T-cell (primary cell): ENCODE measurements at places on chromosomes 2 and 18. TPM values are rescaled to one million over a fixed set of nuclear protein-coding genes. Genes with fewer than 3 reads are reported as not detected.

DNA sequence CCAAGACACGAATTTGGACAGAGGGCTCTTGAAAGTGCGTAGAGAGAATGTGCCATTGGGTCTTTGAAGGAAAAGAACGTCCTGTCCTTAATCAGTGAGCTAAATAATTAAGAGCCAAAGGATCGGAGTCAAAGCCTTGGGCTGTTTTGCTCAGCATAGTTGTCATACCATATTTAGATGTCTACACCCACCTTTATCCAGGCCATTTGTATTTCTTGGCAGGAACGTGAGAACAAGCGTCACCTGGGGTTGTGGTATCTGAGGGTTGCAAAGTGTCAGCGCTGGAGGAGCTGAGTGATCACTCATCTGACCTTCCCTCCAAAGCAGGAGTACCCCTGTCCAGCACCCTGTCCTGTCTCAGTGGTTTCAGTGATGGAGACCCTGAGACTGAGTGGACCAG is 4.5 kb downstream of the LPIN1 start:
- no peak for DNase-seq

DNA sequence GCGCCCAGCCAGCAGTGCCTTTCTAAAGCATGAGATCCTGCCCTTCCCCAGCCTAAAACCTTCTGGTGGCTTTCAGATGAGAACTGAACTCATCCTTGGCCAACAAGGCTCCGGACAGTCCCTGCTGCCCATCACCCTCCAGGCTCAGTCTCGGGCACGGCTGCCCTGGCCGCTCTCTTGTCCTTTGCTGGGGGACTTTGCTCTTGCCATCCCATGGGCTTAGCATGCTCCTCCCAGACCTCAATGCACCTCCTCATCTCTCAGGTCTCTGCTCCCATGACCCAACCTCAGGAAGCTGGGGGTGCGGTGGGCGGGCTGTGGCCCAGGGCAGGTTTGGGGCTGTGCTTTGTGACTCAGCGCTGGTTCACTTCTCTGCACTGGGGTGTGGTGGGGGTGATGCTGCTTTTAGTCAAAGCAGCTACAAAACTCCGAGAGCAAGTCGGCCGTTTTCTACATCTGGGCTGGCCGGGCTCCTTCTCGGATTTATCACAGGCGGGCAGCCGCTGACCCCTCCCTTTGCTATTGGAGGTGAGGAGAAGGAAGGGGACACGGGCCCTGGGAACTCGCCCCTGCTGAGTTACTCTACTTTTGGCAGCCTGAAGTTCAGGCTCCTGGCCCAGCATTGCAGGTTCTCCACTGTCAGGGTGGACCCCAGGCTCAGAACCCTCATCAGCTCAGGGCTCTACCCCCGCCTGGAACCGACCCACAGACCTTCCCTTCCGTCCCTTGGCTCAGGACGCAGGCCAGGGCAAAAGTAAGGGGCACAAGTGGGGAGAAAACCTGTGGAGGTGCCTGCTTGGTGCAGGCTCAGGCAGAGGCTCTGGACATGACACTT is 90.6 kb upstream of the TAF1B start:
- peak; percentile 34 for DNase-seq

EVX2 gene
- not detected for total RNA-seq

GRCh38 chr2:229996320-229996719 is 72.4 kb downstream of the SLC16A14 start:
- DNase-seq: no peak

- no peak for DNase-seq
These were observed 223.3 kb downstream of the CNTNAP5 start for GRCh38 chr2:124248386-124248785.

- DNase-seq: no peak
These were observed 138.0 kb downstream of the SOCS6 start for GRCh38 chr18:70426818-70427217.

TCF23 gene
- total RNA-seq: not detected

TMEM247 gene
- not detected for total RNA-seq

- DNase-seq: no peak
These were observed 42.3 kb downstream of the GULP1 start for GRCh38 chr2:188333751-188334524.

DNA sequence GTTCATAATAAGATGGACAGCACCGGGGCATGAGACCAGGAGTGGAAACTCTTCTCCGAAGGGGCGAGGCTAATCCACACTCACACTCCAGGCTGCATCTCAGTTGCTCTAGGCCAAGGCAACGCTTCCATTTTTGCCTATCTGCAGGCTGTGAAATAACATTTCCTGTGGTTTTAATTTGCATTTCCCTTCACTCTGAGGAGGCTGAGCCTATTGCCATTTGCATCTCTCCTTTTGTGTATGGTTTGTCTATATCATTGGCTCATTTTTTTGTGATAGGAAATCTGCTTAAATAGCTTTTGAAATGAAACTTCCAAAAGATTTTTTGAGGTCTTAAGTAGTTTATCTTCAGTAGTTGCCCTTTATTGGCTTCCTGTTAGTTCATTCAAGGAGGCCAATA is 57.6 kb downstream of the TPGS2 start:
- no peak for DNase-seq

ICOS gene
- 37.8 TPM for total RNA-seq

CPO gene
- total RNA-seq: not detected

DNA sequence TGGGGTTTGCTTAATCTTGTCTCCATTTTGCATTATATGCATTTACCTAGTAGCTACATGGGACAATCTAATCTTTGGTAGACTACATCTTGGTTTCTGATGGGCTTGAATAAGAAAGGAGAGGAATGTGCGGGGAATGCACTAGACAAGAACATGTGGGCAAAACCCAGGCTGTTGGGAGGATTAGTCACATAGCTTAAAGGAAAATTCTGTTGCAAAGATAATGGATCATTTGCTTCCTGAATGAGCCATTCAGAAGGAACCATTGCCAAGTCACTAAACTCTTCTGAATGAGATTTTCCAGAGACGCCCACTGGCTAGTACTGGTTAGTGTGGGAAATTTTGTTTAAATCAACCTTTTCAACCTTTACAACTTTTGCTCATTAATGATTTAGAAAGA is 84.8 kb downstream of the OSBPL6 start:
- no peak for DNase-seq

TWSG1 gene
- total RNA-seq: 6.1 TPM

GRCh38 chr2:203808046-203808750 is 59.4 kb upstream of the CTLA4 start:
- no peak for DNase-seq

GRCh38 chr2:20169796-20170703 is 54.9 kb downstream of the SDC1 start:
- DNase-seq: no peak

MAP3K2 gene
- total RNA-seq: 82.5 TPM

DNA sequence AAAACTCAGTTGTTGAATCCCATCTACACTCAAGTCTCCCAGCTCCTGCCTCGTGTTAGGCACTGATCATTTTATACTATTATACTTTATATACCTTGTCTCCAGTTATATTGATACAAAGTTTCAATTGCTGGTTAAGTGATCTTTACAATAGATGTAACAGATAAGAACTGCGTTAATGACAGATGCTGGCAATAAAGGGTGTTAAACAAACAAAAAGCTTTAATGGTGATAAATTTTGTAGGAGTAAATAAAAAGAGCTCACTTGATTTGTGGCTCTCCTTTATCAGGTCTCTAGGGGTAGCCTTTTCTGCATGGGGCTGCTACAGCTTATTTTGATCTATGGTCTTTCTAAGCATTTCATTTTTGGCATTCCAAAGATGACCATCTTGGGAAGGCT is 106.9 kb upstream of the GAREM1 start:
- DNase-seq: no peak

GRCh38 chr2:27218614-27219013 is 1.4 kb downstream of the CAD start:
- DNase-seq: no peak

- DNase-seq: no peak
These were observed 18.8 kb upstream of the DTNB start for GRCh38 chr2:25692143-25692542.

DNA sequence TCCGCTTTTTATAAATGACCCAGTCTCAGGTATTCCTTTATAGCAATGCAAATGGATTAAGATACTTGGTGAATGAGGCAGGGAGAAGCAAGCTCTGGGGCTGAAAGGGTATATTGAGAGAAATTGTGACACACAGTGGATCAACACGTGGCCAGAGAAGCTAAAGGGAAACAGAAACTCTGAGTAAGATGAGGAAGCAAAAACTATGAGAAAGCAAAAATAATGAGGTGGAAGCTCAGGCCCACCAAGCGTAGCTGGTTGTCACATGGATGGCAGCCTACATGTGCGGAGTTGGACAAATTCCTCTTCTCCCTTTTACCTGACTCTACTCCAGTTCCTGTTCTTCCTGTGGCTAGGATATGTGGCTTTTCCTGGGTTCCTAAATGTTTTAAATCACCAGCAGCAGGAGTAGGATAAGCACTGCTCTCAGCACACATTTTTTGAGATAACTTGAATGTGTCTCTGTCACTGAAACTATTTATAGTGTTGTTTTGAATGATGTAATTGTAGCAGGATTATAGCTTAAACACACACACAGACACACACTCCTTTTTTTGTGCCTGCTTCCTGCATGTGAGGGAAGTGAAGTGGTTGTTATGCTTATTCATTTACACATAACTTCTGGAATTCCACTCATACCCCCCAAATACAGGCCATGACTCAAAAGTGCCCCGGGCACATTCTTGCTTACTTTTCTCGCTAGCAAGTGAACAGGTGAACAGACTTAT is 30.1 kb upstream of the EPC2 start:
- DNase-seq: no peak

DNA sequence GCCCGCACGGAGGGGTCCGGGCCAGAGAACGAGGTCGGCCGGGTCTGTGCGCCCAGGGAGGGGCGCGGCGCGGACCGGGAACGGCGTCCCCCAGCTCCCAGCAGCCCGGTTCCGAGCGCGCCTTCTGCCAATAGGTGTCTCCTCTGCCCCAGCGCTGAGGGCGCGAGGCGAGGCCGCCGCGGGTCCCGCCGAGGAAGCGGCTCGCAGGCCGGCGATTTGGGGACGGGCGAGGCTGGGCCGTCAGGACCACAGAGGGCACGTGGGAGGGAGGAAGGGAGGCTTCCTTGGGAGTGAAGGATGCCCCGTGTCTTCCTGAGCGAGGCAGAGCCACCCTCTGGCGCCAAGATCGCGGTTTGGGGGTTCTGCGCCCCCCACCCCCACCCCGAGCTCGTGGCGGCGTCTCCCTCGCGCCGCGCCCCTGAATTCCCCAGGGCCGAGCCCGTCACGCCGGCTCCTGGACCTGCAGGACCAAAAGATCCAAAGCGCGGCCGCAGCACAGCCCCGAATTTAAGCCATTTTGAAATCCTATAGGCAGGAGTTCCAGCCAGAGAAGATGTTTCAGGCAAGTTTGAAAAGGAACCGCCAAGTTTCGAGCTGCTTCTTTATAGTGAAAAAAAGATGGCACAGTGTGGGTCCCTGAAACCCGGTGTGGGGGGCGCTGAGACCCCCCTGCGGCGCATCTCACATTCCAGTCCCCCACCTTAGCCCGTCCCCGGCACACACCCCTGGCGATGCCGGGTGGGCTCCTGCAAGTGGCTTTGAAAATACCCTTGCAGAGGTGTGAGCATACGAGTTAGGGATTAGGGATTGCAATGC is 909 bp downstream of the NFATC1 start:
- DNase-seq: no peak

GRCh38 chr2:237702441-237703391 is 75.3 kb downstream of the LRRFIP1 start:
- no peak for DNase-seq

DNA sequence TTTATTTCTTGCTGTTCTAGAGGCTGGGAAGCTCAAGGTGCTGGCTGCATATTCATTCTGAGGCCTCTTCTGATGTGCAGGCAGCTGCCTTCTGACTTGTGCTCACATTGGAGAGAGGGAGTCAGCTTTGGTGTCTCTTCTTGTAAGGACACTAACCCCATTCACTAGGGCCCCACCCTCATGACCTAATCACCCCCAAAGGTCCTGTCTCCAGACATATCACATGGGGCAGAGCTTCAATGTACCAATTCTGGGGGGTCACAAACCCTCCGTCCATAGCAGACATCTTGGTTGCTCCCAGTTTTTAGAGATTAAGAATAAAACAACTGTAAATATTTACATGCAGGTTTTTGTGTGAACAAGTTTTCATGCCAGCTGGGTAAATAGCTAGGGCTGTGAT is 109.1 kb downstream of the RTP5 start:
- DNase-seq: no peak

DNA sequence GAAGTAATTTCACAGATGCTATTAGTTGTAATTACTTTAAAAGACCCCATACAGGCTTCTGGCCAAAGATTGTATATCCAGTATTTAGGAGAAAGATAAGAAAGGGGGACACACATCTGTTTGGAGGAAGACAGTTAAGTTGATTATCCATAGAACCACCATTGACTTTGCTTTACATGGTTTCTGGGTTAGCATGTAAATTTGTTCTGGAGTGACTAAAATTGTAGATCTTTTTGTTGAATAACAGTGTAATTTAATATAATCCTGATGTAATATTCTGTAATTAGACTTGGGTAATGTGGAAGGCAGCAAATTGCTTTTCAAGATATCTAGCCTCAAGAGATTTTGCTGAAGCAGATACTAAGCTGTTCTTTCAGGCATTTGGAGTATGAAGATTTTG is 17.2 kb downstream of the COMMD1 start:
- no peak for DNase-seq

MC2R gene
- not detected for total RNA-seq

DNA sequence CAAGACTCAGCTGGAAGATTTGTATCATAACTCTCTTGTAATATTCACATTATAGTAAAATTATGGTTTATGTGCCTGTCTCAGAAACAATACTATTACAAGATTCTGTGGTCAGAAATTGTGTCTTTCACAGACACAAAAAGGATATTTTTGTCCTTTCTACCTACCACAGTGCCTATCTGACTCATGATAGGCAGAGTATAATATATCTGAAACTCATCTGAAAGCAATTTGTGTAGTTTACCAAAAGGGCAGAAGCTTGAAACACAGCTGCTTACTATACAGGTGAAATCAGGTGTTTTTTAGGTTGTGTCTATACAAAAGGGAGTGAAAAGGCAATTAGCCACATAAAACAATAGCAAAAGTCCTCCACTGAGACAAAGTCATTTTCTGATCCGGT is 10.9 kb downstream of the TMEM200C start:
- DNase-seq: no peak

GREB1 gene
- 0.63 TPM for total RNA-seq

DNA sequence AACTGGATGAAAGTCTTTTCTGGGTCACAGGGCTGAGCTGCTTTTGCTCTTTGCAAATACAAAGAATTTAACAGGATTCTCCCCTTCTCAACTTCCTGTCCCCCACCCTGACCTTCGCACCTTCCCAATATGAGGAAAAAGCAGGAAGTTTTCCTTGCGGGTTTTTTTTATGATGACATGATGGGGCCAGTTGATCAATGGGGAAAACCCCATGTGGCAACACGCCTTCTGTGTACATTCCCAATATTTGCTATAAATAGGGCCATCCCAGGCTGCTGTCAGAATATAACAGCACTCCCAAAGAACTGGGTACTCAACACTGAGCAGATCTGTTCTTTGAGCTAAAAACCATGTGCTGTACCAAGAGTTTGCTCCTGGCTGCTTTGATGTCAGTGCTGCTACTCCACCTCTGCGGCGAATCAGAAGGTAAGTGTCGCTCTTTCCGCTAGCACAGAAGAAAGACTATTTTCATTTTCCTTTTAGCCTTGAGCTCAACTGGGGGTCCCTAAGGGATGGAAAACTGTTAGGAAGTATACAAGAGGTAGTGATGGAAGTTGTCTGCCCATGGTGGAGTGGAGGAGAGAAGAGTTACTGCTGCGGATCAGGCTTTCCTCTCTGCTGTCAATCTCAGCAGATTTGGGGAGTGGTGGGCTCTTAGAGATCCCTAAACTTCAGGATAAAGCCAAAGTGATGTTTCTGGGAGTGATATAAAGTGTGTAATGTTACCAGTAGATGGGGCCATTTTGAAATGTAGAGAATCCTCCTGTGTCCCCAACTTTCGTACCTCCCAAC is at the start of gene CCL20:
TSS of gene CCL20 (plus strand) at position 281 of the 792 bp plus-strand sequence. CDS start at position 351, 70 bp downstream.
- DNase-seq: no peak
